ENCODE measurements at places on chromosomes 6 and 20. TPM values are rescaled to one million over a fixed set of nuclear protein-coding genes. Genes with fewer than 3 reads are reported as not detected.

The FAM162B gene
- total RNA-seq = 19.9 TPM

The SMIM26 gene
- 96.4 TPM for total RNA-seq

The EDN1 gene
- total RNA-seq = 87.4 TPM

The MMP24 gene
- total RNA-seq = 0.56 TPM

The FABP7 gene
- total RNA-seq = not detected

The RAET1E gene
- total RNA-seq = not detected

The RSPO4 gene
- not detected for total RNA-seq

The TCP11 gene
- total RNA-seq = 0.19 TPM

The KCNK16 gene
- not detected for total RNA-seq

The BPIFB1 gene
- not detected for total RNA-seq

The DEFB124 gene
- not detected for total RNA-seq

The IMPG1 gene
- total RNA-seq = not detected

The ASIP gene
- total RNA-seq = not detected

The TXLNB gene
- under 0.01 TPM for total RNA-seq

The DZANK1 gene
- total RNA-seq = 0.56 TPM

The BPIFA1 gene
- total RNA-seq = not detected

The LY6G5C gene
- 1.7 TPM for total RNA-seq

The NKX2-4 gene
- total RNA-seq = not detected

The BPIFB4 gene
- total RNA-seq = not detected

The SLC35D3 gene
- total RNA-seq = under 0.01 TPM

The KLHDC3 gene
- 64.8 TPM for total RNA-seq
